ENCODE measurements at places on chromosomes 13 and 19.

- no peak for DNase-seq
Observed at GRCh38 chr13:112783978-112784371, 94.1 kb downstream of the ATP11A start.

GRCh38 chr13:104816726-104817125 lies 1718.7 kb downstream of the EFNB2 start:
- DNase-seq: no peak

DNA sequence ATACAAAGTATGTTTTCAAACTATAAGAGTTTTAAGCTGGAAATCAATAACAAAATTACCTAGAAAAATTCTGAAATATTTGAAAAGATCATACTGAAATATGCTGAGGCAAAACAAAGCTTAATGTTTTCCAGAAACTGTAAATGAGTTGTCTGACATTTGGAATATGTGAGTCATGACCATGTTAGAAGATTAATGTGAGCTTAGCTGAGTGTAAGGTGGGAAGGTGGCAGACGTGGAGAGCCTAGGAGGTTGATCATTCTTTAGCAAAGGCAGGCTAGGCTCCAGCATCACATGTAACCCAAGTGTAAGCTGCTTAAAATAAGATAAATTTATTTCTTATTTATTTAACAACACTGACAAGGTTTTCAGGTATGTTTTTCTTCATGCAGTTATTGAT lies 2086.1 kb upstream of the PCDH20 start:
- no peak for DNase-seq

- DNase-seq: no peak
Observed at GRCh38 chr13:25153736-25154135, 18.4 kb downstream of the AMER2 start.

DNA sequence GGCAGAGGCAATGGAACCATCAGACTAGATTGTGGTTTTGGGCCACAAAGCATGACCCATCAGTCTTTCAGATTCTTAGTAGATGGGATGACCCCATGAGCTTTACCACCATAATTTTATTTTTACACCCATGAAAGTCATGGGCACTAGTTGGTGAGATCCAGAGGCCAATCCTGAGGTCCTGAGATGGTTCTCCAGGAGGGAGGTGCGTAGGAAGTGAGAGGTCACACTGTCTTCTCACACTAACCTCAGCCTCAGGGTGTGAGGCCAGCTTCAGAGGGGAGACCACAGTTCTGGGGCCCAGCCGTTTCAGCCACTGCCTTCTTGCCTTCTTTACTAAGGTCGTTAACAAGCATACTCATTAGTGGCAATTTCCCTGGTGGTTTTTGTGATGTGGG lies 106.4 kb downstream of the AKAP11 start:
- no peak for DNase-seq
